Glutamatergic neuron (in vitro differentiated cells): ENCODE measurements at places on chromosomes 16 and 17. TPM values are rescaled to one million over a fixed set of nuclear protein-coding genes. Genes with fewer than 3 reads are reported as not detected.

DNA sequence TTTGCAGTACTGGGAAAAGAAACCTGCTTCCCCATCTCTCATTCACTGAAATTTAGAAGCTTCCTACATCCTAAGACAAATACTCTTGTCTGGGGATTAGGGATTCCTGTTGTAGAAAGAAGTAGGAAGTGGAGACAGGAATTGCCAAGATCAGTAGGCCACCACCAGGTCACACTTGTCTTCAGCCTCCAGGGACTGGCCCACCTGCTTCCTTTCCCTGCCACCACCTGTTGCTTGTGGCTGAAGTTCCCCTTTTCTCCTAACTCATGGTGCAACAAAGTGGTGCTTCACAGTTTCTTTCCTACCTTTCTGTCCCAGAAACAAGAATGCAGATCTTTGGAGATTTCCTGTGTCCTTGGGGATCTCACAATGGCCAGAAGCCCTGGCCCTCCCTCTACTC is 82.4 kb downstream of the WNT3 start:
- no peak overlapping the region for H3K27ac ChIP-seq
- H3K36me3 ChIP-seq = no peaks in the 10 kb centered on the region
- no peak overlapping the region for H3K4me3 ChIP-seq
- no peaks in the 10 kb centered on the region for H3K27me3 ChIP-seq
- no peak for DNase-seq

GRCh38 chr17:15106540-15106939 is 158.6 kb downstream of the PMP22 start:
- H3K4me1 ChIP-seq = no peaks in the 10 kb centered on the region
- H3K36me3 ChIP-seq = no peaks in the 10 kb centered on the region
- no peak for DNase-seq
- H3K27me3 ChIP-seq = no peaks in the 10 kb centered on the region
- no peak overlapping the region for H3K27ac ChIP-seq

- H3K27ac ChIP-seq = no peak overlapping the region
- DNase-seq = peak; percentile 9
- no peaks in the 10 kb centered on the region for H3K27me3 ChIP-seq
- H3K4me3 ChIP-seq = no peak overlapping the region
- H3K4me1 ChIP-seq = peaks cover 3% of the 10 kb centered on the region
Observed at GRCh38 chr16:57270221-57271062, 14.0 kb downstream of the PLLP start.

GRCh38 chr16:16162591-16162990 is 60.7 kb downstream of the ABCC6 start:
- no peak overlapping the region for H3K4me3 ChIP-seq
- peaks cover 15% of the 10 kb centered on the region for H3K36me3 ChIP-seq
- DNase-seq = no peak

The LGALS9 gene
- 6.5 TPM for total RNA-seq
